Endothelial cell of umbilical vein (primary cell): ENCODE measurements at places on chromosomes 16 and 17. TPM values are rescaled to one million over a fixed set of nuclear protein-coding genes. Genes with fewer than 3 reads are reported as not detected.

- H3K36me3 ChIP-seq: no peaks in the 10 kb centered on the region
- H3K27ac ChIP-seq: no peak overlapping the region
- DNase-seq: peak; percentile 45
- no peaks in the 10 kb centered on the region for H3K27me3 ChIP-seq
- peaks cover 12% of the 10 kb centered on the region for H3K4me1 ChIP-seq
Measured at GRCh38 chr16:69763599-69763942, 1.4 kb downstream of the WWP2 start.

DNA sequence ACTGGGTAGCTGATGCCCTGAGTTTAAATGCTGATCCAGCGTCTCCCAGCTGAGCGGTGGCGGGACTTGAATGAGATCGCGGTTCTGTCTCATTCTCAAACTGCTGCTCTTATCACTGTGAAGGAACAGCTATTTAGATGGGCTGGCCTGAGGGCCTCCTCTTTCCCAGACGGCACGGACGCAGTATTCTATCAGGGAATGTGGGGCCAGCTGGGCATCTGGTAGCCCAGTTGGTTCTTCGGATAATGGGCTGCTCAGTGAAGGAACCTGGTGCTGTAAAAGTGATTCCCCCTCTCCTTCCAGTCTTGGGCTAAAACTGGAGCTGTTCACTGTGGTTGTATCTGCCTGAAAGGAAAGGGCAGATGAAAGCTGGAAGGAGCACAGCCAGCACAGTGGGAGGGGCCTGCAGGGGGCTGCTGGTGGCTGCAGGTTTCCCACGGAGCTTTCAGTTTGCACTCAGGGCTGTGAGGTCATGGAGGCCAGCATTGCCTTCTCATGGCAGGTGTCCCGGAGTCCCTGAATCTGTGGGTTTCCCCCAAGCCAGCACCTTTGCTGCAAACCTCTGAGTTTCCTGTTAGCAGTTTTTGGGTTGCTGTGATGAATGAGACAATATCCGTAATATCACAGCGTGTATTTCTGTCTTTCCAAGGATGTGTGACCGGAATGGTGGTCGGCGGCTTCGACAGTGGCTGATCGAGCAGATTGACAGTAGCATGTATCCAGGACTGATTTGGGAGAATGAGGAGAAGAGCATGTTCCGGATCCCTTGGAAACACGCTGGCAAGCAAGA, 3.6 kb downstream of the IRF8 start:
- peaks cover 42% of the 10 kb centered on the region for H3K27me3 ChIP-seq
- DNase-seq: no peak
- no peak overlapping the region for H3K4me3 ChIP-seq
- H3K36me3 ChIP-seq: no peaks in the 10 kb centered on the region

GRCh38 chr16:16151315-16151714, 72.0 kb downstream of the ABCC6 start:
- H3K4me1 ChIP-seq: no peaks in the 10 kb centered on the region
- no peak overlapping the region for H3K27ac ChIP-seq
- no peaks in the 10 kb centered on the region for H3K27me3 ChIP-seq

DNA sequence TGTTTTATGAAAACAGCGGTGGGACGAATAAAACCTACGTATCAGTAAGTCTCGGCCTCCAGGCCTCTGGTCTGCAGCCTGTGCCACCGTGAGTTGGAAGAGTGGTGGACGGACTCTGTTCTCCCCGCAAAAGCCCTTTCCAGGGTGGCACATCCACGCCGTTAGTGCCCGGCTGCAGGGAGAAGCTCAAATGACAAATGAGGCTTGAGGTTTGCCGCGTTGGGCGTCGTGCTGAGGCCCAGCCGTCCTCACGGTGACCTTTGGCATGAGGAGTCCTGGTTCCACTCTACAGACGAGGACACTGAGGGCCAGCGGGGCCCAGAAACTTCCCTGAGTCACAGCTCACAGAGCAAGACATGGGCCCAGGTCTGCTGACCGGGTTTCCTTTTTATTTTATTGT, 40.2 kb downstream of the JPH3 start:
- H3K27ac ChIP-seq: no peak overlapping the region
- H3K4me1 ChIP-seq: no peaks in the 10 kb centered on the region
- no peaks in the 10 kb centered on the region for H3K36me3 ChIP-seq
- no peak for DNase-seq
- H3K4me3 ChIP-seq: no peak overlapping the region

- H3K27ac ChIP-seq: no peak overlapping the region
- peaks cover 3% of the 10 kb centered on the region for H3K4me1 ChIP-seq
- no peaks in the 10 kb centered on the region for H3K36me3 ChIP-seq
- no peak overlapping the region for H3K4me3 ChIP-seq
- no peaks in the 10 kb centered on the region for H3K27me3 ChIP-seq
- no peak for DNase-seq
Measured at GRCh38 chr16:59392911-59393310, 658.8 kb upstream of the GOT2 start.

- peaks cover 22% of the 10 kb centered on the region for H3K36me3 ChIP-seq
- H3K27ac ChIP-seq: peak overlapping the region; percentile 27
- peak; percentile 73 for DNase-seq
- H3K4me3 ChIP-seq: no peak overlapping the region
- H3K27me3 ChIP-seq: no peaks in the 10 kb centered on the region
- peaks cover 8% of the 10 kb centered on the region for H3K4me1 ChIP-seq
Measured at GRCh38 chr17:82592767-82593589, 55.3 kb downstream of the WDR45B start.

- H3K27ac ChIP-seq: no peak overlapping the region
- DNase-seq: no peak
- H3K4me3 ChIP-seq: no peak overlapping the region
- no peaks in the 10 kb centered on the region for H3K36me3 ChIP-seq
Measured at GRCh38 chr16:84156342-84156784, 11.3 kb downstream of the DNAAF1 start.

- no peak overlapping the region for H3K4me3 ChIP-seq
- no peak for DNase-seq
- no peaks in the 10 kb centered on the region for H3K36me3 ChIP-seq
- no peak overlapping the region for H3K27ac ChIP-seq
Measured at GRCh38 chr17:27158382-27158781, 135.5 kb upstream of the WSB1 start.

DNA sequence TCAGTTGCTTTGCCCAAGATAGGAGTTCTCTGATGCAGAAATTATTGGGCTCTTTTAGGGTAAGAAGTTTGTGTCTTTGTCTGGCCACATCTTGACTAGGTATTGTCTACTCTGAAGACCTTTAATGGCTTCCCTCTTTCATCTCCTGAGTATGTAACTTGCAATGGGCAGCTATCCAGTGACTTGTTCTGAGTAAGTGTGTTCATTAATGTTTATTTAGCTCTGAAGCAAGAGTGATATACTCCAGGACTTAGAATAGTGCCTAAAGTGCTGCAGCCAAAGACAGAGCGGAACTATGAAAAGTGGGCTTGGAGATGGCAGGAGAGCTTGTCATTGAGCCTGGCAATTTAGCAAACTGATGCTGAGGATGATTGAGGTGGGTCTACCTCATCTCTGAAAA, 8.8 kb upstream of the TANGO6 start:
- H3K4me1 ChIP-seq: no peaks in the 10 kb centered on the region
- H3K27ac ChIP-seq: no peak overlapping the region
- H3K27me3 ChIP-seq: no peaks in the 10 kb centered on the region
- no peaks in the 10 kb centered on the region for H3K36me3 ChIP-seq
- H3K4me3 ChIP-seq: no peak overlapping the region

The CDH1 gene
- 0.69 TPM in 1 of 2 replicates, not detected in the other for total RNA-seq

- no peak for DNase-seq
- H3K27me3 ChIP-seq: no peaks in the 10 kb centered on the region
- H3K4me1 ChIP-seq: no peaks in the 10 kb centered on the region
- H3K4me3 ChIP-seq: no peak overlapping the region
- H3K36me3 ChIP-seq: no peaks in the 10 kb centered on the region
Measured at GRCh38 chr17:10130263-10130662, 68.1 kb downstream of the GAS7 start.

GRCh38 chr16:19854543-19854876, 30.1 kb downstream of the GPRC5B start:
- no peak overlapping the region for H3K4me3 ChIP-seq
- H3K36me3 ChIP-seq: no peaks in the 10 kb centered on the region
- H3K4me1 ChIP-seq: peaks cover 8% of the 10 kb centered on the region
- DNase-seq: no peak

DNA sequence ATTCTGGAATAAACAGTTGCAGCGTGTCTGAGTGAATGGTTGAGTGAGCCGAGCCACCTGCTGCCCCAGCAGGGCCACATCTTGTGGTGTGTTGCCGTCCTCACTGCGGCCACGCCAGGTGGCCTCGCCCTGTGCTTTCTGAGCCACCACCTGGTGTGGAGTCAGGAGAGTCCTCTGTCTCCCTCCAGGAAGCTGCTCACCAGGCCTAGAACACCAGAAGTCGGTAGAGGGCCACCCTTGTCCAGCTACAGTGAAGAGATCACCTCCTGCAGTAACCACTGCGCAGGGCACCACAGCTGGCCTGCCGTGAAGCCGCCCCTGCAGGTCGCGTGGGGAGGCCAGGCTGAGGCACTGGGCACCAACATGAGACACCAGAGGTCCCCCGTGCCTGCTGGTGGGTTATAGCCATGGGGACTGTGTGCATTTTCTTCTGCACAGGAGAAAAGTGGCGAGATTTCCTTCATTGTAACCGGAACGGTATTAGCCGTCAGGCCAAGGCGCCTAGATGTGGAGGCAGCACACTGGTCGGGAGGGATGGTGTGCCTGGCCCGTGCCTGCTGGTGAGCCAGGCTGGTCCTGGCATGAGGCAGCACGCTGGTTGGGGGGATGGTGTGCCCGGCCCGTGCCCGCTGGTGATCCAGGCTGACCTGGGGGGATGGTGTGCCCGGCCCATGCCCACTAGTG, 28.9 kb upstream of the FOXK2 start:
- no peaks in the 10 kb centered on the region for H3K4me1 ChIP-seq
- peaks cover 2% of the 10 kb centered on the region for H3K36me3 ChIP-seq
- no peak overlapping the region for H3K27ac ChIP-seq
- H3K27me3 ChIP-seq: no peaks in the 10 kb centered on the region
- H3K4me3 ChIP-seq: no peak overlapping the region
- DNase-seq: no peak

GRCh38 chr16:2520784-2521531, 787 bp downstream of the AMDHD2 start:
- H3K36me3 ChIP-seq: peaks cover 15% of the 10 kb centered on the region
- no peak for DNase-seq
- H3K4me1 ChIP-seq: peaks cover 24% of the 10 kb centered on the region
- peak overlapping the region; percentile 48 for H3K4me3 ChIP-seq
- no peak overlapping the region for H3K27ac ChIP-seq
- H3K27me3 ChIP-seq: no peaks in the 10 kb centered on the region

DNA sequence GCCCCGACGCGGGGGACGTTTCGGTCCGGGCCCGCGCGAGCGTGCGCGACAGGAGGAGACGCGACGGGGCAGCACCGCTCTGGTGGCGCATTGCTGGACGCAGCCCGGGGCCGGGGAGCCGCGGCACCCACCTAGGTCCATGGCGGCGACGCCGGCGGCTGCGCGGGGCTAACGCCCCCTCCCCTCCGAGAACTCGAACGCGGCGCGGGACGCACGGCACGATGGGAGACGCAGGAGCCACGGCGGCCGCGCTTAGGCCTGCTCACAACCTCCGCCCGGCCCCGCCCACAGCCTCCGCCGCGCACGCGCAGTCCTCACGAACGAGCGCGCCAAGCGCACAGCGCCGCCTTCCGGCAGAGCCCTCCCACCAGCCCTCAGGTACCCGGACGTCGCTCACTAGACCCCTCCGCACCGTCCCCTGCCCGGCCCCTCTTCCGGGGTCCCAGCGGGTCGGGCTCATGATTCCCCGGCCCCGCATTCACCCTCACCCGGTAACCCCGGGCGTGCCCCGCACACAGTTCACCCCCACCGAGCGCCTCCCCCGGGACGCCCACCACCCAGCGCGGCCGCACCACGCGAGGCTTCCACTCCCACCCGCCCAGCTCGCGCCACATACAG, at the start of gene GEMIN4:
TSS of gene GEMIN4 (minus strand) at position 263 of the 618 bp plus-strand sequence. CDS start at position 141, 122 bp downstream.
- peaks cover 18% of the 10 kb centered on the region for H3K4me1 ChIP-seq
- peak within 1 kb of the TSS; percentile 30 for H3K27ac ChIP-seq
- no peaks in the 10 kb centered on the region for H3K27me3 ChIP-seq
- DNase-seq: peak; percentile 92
- H3K36me3 ChIP-seq: peaks cover 6% of the 10 kb centered on the region

The KRT33B gene
- total RNA-seq: not detected in 2 replicates

The GRB7 gene
- not detected in 2 replicates for total RNA-seq

- no peaks in the 10 kb centered on the region for H3K4me1 ChIP-seq
- no peak overlapping the region for H3K27ac ChIP-seq
- no peaks in the 10 kb centered on the region for H3K27me3 ChIP-seq
- DNase-seq: no peak
- H3K36me3 ChIP-seq: no peaks in the 10 kb centered on the region
Measured at GRCh38 chr17:29862127-29862526, 67.9 kb downstream of the SSH2 start.

- no peaks in the 10 kb centered on the region for H3K4me1 ChIP-seq
- no peaks in the 10 kb centered on the region for H3K36me3 ChIP-seq
- no peak for DNase-seq
- H3K4me3 ChIP-seq: no peak overlapping the region
- no peaks in the 10 kb centered on the region for H3K27me3 ChIP-seq
Measured at GRCh38 chr16:49441366-49441780, 67.8 kb downstream of the C16orf78 start.

DNA sequence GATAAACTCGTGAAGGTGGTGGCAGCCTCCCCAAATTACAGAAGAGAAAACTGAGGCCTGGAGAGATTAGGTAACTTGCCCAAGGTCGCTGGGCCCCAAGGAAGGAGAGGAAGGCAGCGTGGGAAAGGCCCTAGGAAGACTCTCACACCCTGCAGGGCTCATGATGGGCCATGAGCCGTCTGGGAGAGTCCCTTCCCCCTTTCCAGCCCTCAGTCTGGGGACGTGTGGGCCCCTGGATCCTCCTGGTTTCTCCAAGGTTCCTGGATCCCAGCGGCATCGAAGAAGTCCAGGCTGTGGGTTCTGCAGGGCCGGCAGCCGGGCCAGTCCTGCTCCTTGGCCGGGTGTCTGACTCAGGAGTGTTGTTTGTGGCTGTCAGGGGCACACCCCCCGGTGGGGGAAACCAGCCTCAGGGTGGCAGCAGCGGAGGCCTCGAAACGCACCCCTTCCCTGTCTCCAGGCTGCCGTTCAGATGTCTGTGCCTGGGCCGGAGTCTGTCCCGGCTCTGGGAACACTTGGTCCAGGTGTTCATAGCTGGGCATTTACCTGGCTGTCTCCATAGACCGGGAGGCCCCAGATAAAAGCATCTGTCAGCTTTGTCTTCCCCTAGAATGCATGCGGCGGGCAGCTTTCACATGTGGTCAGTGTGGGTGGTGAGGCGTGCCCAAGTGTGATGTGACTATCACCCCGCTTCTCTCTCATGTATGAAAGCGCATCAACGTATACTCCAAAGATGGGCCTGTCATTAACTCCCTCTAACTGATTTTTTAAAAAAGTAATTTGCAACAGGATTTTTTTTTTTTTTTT, 3.7 kb upstream of the RAP1GAP2 start:
- H3K4me1 ChIP-seq: no peaks in the 10 kb centered on the region
- no peak overlapping the region for H3K27ac ChIP-seq
- no peak overlapping the region for H3K4me3 ChIP-seq
- DNase-seq: no peak

- H3K27ac ChIP-seq: no peak overlapping the region
- H3K27me3 ChIP-seq: no peaks in the 10 kb centered on the region
- peaks cover 25% of the 10 kb centered on the region for H3K4me1 ChIP-seq
- no peak for DNase-seq
Measured at GRCh38 chr16:57807252-57807967, 5.1 kb upstream of the KIFC3 start.

The NPB gene
- total RNA-seq: 0.42 TPM in 1 of 2 replicates, not detected in the other
